ENCODE measurements at places on chromosomes 12 and 14.

- DNase-seq = no peak
Measured at GRCh38 chr12:3191450-3191849, 114.3 kb downstream of the TSPAN9 start.

DNA sequence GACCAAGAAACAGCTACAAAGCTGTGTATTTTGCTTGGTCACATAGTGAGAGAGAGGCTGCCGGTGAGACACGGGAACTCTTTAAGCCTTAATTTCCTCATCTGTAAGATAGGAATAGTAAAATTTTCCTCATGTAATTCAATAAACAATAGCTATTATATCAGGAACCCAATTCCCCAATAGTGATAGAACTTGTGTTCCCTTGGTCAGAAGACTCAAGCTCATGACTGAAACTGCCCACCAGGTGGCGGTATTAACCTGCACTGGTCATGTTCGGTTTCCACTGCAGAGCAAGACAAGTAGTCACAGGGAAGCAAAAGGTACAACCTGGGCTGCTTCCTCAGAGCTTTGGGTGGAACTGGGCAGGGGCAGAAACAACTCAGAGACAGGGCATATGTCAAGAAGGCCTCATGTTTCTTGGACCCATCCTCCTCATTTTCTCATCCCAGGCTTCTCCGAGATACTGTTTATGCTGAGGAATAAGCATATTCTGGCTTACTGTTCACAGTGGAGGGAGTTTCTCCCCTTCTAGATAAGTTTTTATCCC is 4.2 kb upstream of the AJUBA start:
- peak; percentile 74 for DNase-seq

DNA sequence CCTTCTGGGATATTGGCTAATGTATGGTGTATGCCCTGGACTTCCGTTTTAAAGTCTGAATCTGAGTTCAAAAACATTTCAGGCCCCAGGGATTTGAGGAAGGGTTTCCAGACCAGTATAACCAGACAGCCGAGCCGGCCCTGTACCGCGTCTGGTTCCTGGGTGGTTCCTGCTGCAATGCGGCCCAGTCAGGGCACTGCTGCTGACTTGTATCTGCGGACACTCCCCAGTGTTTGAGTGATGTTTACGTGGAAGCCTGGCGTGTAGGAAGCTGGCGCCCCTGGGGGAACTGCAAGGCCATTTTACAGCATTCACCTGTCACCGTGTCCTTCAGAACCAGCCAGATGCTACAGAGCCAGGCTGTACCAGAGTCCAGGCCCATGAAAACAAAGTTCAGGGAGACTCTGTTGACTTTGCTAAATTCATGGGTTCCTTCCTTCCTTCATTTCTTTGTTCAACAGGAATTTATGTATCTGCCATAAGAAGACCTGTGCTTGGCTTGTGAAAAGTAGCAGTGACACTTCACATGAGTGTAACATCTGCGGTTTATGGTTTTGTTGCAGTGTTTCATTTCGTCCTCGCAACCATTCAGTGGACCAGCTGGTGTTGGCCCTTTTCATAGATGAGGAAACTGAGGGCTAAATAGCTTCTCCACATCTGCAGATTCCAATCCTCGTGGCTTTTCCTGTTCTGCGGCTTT is 16.8 kb downstream of the EML1 start:
- DNase-seq = no peak

DNA sequence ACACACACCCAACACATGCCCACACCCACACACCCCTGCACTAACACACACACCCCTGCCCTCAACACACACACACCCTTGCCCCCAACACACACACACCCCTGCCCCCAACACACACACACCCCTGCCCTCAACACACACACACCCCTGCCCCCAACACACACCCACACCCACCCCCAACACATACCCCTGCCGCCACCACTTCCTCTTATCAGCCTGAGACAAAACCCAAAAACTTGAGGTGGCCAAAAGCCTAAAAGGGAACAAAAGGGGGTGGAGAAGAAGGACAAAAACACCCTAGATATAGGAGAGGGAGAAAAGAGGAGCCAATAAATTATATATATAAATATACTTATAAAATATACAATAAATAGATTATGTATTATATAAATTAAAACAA is 9.1 kb upstream of the DEGS2 start:
- no peak for DNase-seq

DNA sequence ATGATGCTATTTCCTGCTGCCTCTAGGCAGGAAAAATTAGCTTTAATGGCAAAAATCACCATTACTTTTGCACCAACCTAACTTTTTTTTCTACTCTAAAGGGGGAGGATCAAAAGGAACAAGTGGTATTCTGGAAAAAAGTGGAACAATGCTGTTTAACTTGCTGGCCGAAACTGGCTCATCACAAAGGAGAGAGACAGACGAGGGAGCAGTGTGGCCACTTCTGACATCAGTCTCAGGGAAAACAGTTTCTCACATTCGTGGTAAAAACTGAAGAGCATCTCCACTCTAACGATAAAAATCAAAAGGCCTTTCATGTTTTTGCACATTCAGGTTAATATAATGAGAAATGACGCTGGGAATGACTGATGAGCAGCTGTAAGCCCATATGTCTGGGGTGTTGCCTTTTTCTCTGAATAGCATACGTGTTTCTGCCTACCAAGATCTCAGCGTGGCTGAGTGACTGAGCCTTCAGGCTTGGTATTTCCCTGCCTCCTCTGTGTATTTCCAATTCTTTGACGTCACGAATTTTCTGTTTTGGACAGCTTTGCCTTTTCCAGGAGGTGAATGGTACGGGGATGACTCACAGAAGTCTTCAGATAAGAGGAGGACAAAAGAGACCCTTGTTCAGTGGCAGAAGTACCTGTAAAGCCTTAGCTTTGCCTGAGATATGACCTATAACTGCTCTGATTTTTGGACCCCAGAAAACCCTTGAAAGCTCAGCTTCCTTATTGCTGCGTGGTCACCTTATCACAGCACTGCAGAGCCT is 358.8 kb downstream of the GLT1D1 start:
- DNase-seq = no peak

GRCh38 chr12:104446646-104447421 is 9.9 kb upstream of the CHST11 start:
- no peak for DNase-seq

DNA sequence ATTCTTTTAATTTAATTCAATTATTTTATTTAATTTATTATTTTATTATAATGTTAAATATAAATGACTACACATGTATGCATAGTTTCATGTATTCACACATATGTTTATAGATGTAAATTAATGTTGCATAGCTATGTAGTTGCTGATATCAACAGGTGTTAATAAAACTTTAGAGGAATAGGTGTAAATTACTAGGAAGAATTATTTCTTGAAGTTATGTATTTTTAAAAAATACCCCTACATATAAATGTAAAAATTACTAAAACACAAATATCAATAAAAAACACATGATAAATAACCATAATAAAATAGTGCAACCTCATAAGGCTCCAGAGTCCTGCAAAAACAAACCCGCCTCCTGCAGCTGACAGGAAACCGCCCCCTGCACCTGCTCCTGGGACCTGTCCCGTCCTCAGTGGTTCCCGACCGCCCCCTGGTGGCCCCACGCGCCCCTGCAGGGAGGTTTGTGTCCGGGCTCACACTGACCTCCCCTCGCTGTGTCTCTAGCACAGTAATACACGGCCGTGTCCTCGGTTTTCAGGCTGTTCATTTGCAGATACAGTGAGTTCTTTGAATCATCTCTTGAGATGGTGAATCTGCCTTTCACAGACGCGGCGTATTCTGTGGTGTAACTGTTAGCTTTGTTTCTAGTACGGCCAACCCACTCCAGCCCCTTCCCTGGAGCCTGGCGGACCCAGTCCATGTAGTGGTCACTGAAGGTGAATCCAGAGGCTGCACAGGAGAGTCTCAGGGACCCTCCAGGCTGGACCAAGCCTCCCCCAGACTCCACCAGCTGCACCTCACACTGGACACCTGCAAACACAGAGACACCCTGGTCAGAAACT is 1264.0 kb downstream of the TMEM121 start:
- DNase-seq = no peak

GRCh38 chr12:30862486-30862885 is 64.1 kb upstream of the TSPAN11 start:
- DNase-seq = no peak

DNA sequence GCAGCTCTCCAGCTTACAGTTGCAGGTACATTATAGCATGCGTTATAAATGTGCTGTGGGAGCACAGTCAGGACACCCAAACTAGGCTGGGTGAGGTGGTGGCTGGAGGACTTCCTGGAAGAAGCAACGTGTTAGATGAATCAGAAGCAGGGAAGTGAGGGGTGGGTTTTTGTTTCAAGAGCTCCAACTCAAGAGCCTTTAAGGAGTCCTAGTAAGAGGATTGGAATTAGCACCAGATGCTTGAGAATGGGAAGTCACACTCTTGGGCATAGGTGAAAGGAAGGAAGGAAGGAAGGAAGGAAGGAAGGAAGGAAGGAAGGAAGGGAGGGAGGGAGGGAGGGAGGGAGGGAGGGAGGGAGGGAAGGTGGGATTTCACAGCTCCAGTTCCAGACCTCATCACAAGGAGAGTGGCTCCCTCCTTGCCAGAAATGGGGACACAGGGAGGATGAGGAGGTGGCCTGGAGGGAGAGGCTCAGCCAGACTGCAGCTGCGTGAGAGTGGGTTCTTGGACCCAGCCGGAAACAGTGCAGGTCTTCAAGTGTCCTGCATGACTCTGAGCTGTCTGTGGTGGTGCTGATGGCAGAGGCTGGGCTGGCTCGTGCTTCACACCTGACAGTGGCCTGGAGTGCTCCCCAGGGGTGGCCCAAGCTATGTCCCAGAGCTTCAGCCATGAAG is 115.7 kb upstream of the GSC start:
- no peak for DNase-seq

- DNase-seq = no peak
Measured at GRCh38 chr12:14572401-14572800, 4.7 kb upstream of the PLBD1 start.

GRCh38 chr12:52010692-52011601 is 4.2 kb downstream of the TAMALIN start:
- DNase-seq = no peak

DNA sequence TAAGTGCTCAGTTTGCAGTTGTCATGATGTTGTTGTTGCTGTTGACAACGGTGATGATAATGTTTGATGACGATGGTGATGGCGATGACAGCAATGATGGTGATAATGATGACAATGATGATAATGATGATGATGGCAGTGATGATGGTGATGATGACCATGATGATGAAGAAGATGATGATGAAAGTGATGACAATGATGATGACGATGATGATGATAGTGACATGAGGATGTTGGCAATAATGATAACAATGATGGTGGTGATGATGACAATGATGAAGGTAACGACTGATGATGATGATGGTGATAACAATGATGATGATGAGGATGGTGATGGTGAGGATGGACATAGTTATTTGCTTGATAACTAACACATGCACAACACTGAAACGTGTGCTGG is 778.5 kb downstream of the VRK1 start:
- DNase-seq = no peak

- DNase-seq = no peak
Measured at GRCh38 chr12:712172-712863, 40.1 kb upstream of the WNK1 start.

DNA sequence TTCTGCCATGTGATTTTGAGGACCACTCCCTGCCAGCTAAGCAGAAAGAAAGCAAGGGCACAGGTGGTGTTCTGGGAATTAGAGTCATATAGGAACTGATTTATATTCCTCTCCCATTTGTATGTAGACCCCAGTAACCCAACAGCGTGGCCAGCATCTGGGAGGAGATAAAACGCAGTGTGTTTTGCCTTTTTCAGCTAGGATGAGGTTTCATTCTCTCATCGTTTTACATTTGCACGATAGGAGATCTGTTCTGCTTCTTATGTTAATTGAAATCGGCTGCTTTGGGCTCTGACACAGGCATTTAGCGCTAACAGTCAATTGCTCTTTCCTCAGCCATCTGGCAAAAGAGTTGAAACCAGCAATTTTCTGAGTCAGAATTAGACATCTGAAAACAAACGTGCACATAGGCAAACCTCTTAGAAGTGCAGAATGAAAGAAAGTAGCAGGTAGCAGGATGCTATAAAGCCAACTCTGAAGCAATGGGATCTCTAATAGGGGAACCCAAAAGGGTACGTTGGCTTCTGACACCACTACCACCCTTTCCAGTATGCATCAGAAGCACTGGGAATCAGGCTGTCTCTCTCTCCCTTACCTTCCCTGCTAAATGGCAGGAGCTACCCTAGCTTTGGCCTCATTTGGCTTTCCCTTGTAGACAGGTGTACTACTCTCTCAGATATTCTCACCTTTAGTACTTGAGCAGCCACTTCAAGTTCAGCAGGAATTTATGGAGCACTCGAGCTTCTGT is 219.1 kb downstream of the PHLDA1 start:
- no peak for DNase-seq

DNA sequence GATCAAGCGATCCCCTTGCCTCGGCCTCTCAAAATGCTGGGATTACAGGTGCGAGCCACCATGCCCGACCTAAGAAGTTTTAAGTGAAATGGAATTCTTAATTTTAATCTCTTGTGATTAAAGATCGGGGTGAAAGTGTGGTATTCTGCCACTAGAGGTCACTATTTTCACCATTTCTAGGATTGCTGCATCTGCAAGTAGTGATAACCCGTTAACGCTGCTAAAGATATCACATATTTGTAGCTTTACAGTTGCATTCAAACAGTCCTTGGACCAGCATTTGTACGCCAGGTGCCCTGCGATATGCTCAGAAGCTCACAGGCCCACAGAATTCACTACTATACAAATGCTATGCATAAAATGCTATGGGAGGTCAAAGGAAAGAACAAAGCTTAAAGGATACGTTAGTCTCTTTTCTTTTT is 19.3 kb downstream of the CCDC62 start:
- DNase-seq = peak; percentile 41

DNA sequence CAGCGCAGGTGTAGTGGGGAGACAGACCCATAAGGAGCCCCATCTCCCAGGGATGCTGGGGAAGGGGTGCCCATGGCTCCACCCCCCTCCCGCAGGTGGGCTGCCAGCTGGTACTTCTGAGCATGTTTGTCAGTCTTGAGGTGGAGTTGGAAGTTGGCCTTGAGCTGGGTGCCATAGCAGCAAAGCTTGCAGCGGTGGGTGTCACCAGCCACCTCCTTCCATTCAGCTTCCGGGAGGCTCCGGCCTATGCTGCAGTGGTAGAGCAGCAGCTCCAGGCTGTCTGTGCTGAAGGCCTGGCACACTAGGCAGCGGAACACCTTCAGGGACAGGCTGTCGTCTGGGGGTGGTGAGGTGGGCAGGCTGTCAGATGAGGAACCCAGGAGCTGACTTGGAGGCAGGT is 18.9 kb downstream of the ZFHX2 start:
- DNase-seq = no peak

DNA sequence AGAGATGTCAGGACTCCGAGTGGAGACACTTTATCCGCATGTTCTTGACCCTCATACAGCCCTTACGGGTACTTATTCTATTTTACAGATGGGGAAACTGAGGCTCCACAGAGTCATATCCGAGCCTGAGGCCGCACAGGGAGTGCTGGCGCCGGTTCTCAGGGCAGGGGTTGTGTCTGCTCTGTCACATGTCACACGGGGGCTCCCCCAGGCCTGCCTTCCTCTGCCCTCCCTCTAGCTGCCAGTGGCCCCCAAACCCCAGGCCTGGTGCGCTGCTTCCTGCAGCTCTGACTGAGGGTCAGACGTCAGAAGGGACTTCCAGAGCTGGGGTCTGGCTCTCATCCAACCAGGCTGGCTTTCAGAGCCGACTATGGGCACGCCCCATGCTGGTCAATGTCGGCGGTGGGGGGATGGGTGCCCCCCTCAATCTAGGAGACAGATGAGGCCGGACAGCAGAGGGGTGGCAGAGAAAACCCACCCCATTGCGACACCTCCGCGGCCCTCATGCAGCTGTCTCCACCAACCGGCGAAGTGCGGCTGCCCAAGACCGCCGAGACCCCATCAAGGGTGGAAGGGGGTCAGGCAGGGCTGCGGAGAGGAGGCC is 811 bp upstream of the INF2 start:
- no peak for DNase-seq

- no peak for DNase-seq
Measured at GRCh38 chr12:94078138-94078723, 70.1 kb upstream of the PLXNC1 start.

Data from Panc1 (cell line).